ENCODE measurements at places on chromosomes 11 and 22.

DNA sequence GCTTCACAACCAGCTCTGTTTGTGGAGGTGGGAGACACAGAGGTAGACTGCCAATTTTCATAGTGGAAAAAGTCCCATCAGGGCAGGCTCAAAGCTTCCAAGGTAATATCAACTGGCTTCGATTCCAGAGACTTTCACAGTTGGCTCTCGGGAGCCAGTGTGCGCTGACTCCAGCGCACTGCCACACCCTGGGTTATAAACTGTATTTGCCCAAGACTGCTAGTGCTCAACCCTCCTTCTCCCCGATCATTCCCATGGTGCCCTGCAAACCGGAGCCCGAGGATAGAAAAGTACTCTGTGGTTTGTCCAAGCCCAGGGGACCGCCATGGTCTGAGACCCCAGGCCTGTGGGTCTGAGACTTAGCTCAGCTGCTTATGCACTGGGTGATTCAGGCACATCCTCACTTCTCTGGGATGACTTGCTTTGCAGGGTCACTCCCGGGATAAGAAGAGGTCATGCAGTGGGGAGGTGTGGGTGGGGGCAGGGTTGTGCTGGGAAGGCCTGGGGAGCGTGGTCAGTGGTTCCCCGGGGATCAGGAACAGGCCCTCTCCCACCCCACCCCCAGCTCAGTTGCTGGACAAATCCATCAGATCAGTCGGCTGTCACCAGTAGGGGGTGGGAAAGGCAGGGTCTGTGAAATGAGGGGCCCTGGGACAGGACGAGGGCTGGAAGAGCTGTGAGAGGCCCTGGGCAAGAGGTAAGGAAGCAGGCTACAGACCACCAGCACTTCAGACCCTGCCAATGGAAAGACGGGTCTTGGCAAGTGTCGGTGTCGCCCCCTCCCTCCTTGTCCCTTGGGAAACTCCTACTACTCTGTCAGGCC lies 26.7 kb upstream of the PICK1 start:
- DNase-seq: no peak

- DNase-seq: no peak
Measured at GRCh38 chr11:8802251-8802650, 108.7 kb upstream of the AKIP1 start.

- DNase-seq: peak; percentile 55
Measured at GRCh38 chr11:121466063-121466794, 13.5 kb upstream of the SORL1-AS1 start.

DNA sequence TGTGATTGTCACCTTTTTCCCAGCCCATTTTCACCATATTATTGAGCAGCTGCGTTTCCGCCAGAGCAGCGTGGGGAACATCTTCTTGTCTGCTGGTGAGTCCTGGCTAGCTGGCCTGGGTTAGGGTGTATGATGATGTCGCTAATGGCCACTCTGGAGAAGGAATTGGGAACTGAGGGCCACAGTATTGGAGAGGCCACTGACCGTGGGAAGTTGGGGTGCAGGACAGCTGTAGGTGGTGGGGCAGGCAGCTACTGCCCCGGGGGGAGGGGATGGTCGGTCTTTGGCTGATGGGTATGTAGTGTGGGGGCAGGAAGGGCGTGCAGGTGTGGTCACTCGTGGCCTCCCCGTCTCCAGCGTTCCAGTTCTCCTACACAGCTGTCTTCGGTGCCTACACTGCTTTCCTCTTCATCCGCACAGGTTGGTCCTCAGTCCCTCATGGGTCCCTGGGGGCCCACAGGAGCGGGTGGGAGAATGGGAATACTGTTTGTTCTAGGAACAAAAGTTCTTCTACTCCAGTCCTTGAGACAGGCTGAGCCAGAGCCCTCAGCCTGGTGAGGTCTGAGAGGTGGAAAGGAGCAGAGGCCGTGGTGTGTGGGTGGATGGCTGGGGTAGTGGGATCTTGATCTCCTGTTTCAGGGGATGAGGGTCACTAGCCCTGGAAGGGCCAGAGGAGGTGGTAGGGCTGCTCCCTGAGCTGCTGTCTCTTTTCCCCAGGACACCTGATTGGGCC lies 2.1 kb downstream of the RCE1 start:
- DNase-seq: no peak

Measured in SHP77 (cell line).